ENCODE measurements at places on chromosomes 6 and 20.

GRCh38 chr6:131212913-131213312, 77.6 kb downstream of the AKAP7 start:
- no peak for DNase-seq

GRCh38 chr6:21051777-21052176, 517.5 kb downstream of the CDKAL1 start:
- no peak for DNase-seq

DNA sequence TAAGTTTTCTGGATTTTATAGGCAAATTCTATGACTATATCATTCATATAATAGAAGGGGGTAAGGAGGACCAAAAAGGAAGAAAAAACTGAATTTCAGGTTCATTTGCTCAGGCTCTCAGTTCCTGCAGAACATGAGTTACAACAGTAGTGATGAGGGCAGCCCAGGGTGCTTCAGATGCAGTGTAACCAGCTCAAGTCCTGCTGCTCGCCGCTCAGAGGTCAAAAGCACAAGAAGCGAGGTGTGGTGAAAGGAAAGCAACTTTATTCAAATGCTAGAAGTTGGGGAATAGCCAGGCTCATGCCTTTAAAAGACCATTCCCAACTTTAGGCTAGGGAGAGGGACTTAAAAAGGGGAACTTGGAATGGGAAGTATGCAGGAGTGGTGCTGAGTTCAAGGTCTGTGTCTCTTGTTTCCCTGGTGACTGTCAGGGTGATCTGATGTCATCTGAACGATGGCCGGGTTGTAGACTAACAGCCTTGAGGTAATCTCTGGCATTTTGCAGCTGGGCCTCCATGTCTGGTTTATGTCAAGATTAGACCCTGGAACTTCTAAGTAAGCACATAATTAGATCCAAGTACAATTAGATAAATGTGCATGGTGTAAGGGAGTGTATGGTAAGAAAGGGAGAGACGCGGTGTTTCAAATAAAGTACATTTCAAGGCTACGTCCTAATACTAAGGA, 14.5 kb upstream of the SEC63 start:
- DNase-seq, result no peak

DNA sequence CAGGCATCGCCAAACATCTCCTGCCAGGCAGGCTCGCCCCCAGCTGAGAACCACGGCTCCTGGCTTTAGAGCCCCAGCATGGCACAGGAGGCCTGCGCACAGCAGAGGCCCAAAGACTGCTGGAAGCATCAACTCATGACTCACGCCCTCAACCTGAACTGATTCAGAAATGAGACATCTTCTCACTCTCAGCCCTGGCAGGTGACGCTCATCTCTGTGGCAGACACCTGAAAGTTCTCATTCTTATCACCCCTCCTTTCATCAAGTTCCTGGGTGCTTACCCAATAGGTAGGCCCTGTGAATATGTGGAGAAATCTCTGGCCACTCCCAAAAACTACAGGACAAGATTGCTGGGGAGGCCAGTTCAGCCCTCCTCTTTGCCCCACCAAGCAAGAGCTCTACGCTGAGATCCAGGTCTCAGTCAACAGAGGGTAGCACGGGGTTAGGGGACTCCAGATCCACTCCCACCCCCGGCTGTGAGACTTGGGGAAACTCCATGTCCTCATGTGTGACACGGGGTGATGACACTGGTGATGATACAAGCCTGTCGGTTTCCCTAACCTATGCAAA, 11.3 kb downstream of the NFATC2 start:
- DNase-seq, result no peak

- DNase-seq, result no peak
Measured at GRCh38 chr6:44156494-44157151, 2.0 kb upstream of the CAPN11 start.

GRCh38 chr6:15500901-15501825, 161.7 kb downstream of the DTNBP1 start:
- no peak for DNase-seq

- no peak for DNase-seq
Measured at GRCh38 chr6:22467645-22468044, 101.7 kb upstream of the HDGFL1 start.

- no peak for DNase-seq
Measured at GRCh38 chr20:1121429-1121828, 3.0 kb downstream of the PSMF1 start.

DNA sequence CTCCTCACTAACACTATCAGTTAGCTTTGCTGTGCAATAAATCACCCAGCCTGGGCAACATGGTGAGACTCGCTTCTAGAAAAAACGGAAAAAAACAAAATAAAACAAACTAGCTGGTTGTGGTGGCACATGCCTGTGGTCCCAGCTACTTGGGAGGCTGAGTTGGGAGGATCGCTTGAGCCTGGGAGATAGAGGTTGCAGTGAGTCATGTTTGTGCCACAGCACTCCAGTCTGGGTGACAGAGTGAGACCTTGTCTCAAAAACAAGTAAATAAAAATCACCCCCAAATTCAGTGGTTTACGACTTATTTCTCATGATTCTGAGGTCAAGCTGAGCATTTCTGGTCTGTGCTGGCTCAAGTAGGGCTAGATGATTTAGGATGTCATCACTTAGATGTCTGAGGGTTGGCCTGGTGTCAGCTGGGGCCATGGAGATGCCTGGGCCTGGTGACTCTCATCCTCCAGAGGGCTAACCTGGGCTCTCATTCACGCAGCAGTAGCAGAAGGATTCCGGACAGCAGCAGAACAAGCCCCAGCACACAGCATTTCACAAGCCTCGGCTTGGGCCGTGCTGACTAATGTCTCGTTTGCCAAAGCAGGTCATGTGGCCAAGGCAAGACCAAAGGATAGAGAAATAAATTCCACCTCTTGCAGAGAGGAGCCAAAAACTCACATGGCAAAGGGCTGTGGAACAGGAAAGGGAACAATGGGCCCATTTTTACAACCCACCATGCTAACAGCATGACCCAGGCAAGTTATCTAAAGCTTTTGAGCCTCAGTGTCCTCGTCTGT, 32.5 kb downstream of the MGME1 start:
- DNase-seq, result no peak

DNA sequence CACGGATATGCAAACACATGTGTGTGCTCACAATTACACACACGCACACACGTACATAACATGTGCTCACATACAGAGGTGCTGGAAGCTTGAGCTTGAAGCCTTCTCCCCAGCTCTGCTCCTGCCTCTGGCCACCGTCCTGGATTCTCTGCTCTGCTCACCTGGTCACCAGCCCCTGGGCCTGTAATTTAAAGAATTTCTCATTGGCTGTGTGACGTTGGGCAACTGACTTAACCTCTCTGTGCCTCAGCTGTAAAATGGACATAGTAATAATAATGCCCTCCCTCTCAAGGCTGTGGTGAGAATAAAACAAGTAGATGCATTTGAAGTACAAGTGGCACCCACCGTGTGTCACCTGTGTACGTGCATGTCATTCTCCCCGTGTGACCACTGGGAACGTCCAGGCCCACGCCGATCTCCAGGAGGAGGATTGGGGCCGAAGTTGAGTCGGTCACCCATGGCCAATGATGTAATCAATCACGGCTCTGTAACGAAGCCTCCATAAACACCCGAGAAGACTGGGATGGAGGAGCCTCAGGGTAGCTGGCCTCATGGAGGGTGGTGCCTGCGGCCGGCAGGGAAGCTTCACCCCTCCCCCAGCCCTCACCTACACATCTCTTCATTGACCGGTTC, 160.9 kb upstream of the AFDN start:
- DNase-seq, result no peak

DNA sequence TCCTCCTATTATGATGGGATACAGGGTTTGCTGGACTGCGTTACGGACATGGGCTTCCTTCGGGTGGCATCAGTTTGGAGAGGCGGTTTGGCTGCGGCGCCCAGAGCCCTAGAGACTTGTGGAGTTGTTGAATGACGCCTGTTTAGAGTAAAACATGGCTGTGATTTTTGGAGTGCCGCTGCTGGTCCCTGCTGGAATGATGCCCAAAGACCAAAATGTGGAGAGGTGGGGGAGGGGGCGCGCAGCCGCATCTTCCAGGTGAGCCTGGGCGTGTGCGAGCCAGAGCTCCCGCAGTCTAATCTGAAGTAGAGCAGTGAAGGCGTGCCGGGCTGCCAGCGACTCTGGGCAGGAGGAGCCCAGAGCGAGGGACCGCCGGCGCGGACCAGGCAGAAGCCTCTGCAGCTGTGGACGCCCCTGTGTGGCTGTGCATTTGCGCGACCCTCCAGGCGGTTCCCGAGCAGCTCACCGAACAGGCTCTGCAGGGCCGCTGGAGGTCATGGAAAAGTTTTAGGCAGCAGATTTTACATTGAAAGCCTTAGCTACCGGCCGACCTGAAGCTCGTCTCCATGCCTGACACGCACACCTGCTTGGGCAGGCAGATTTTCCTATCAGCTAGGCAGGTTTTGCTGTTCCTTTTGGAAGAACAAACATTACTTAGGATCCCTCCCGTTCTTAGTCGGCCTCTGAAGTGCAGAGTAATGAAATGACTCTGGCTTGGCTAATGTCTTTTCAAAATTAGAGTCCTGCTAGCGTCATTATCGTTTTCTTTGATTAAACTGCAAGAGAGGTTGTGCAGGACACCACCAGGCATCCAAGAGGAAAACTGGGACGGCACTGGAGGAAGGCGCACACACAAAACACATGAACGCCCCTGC, 298.2 kb downstream of the PHACTR1 start:
- DNase-seq, result peak; percentile 67

All from NCI-H748 treated with DMSO at 0.1 percent for 48 hours (cell line).